Neural progenitor cell (in vitro differentiated cells): ENCODE measurements at places on chromosomes 7 and 10. TPM values are rescaled to one million over a fixed set of nuclear protein-coding genes. Genes with fewer than 3 reads are reported as not detected.

TRIL gene
- 8.5 and 14.3 TPM in 2 replicates for total RNA-seq

GRCh38 chr7:83439026-83439425 is 209.9 kb downstream of the SEMA3E start:
- H3K4me3 ChIP-seq = no peak overlapping the region
- H3K4me1 ChIP-seq = peaks cover 8% of the 10 kb centered on the region
- no peak overlapping the region for H3K27ac ChIP-seq
- no peaks in the 10 kb centered on the region for H3K27me3 ChIP-seq

DLX5 gene
- total RNA-seq = not detected in 2 replicates

DNA sequence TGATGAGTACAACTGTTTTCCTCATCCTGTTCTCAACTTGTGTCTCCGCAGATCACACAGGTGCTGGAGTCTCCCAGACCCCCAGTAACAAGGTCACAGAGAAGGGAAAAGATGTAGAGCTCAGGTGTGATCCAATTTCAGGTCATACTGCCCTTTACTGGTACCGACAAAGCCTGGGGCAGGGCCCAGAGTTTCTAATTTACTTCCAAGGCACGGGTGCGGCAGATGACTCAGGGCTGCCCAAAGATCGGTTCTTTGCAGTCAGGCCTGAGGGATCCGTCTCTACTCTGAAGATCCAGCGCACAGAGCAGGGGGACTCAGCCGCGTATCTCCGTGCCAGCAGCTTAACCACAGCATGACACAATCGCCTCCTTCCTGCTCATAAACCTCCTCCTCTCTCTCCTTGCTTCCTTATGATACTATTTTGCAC is 126.7 kb upstream of the PRSS58 start:
- no peaks in the 10 kb centered on the region for H3K36me3 ChIP-seq
- no peaks in the 10 kb centered on the region for H3K27me3 ChIP-seq
- peaks cover 4% of the 10 kb centered on the region for H3K4me1 ChIP-seq
- H3K27ac ChIP-seq = no peak overlapping the region
- H3K4me3 ChIP-seq = no peak overlapping the region

DNA sequence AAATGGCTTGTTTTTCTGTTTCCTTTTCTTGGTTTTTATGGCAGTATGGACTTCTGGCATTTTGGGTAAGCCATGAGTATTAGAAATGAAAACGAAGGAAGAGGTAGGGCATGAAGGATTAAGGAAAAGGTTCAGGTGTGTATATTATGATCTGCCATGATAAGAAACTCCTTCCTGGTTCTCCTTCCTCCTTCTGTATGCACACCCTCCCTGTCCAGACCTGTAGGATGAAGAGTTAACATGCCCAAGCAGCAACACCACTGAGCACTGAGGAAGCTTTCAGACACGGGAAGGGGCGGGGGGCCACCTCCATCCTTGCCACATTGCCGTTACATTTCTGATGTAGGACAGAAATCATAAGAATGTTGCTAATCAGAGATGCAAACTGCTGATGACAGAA is 361.0 kb upstream of the ZMIZ1 start:
- no peaks in the 10 kb centered on the region for H3K4me1 ChIP-seq
- no peak for DNase-seq
- H3K4me3 ChIP-seq = no peak overlapping the region
- no peaks in the 10 kb centered on the region for H3K27me3 ChIP-seq

RNF148 gene
- 0.11 and 0.40 TPM in 2 replicates for total RNA-seq

DNA sequence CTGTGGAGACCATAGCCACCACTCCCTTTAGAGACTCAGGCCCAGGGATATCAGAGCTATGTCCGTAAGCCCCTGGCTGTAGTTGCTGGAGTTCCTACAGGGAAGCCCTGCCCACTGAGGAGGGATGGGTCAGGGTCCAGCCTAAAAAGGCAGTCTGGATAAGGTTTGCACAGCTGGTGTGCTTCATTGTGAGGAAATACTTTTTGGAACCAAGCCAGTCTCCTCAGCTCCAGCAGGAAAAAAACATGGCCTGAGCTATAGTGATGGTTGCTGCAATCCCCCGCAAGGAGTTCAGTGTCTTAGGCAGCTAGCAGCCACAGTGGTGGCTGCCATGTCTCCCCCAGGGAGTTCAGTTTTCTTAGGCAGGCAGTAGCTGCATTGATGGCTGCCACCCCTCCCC is 52.6 kb upstream of the CYP2C8 start:
- H3K36me3 ChIP-seq = no peaks in the 10 kb centered on the region
- H3K27me3 ChIP-seq = no peaks in the 10 kb centered on the region
- no peak overlapping the region for H3K27ac ChIP-seq
- no peaks in the 10 kb centered on the region for H3K4me1 ChIP-seq

- no peak overlapping the region for H3K27ac ChIP-seq
- H3K4me3 ChIP-seq = no peak overlapping the region
- H3K36me3 ChIP-seq = no peaks in the 10 kb centered on the region
- no peak for DNase-seq
- H3K4me1 ChIP-seq = peaks cover 39% of the 10 kb centered on the region
Observed at GRCh38 chr10:31100115-31100601, 68.5 kb upstream of the ZNF438 start.

PIK3CG gene
- not detected in 2 replicates for total RNA-seq

SPDYE9 gene
- total RNA-seq = not detected in 2 replicates

- no peaks in the 10 kb centered on the region for H3K36me3 ChIP-seq
- no peak overlapping the region for H3K27ac ChIP-seq
- no peaks in the 10 kb centered on the region for H3K27me3 ChIP-seq
- no peak for DNase-seq
- H3K4me3 ChIP-seq = no peak overlapping the region
Observed at GRCh38 chr7:31327071-31327470, 13.5 kb downstream of the NEUROD6 start.
